ENCODE measurements at places on chromosomes 12 and 14. TPM values are rescaled to one million over a fixed set of nuclear protein-coding genes. Genes with fewer than 3 reads are reported as not detected.

Gene OVCH1
- total RNA-seq, result not detected

Gene ART4
- 46.9 TPM for total RNA-seq

DNA sequence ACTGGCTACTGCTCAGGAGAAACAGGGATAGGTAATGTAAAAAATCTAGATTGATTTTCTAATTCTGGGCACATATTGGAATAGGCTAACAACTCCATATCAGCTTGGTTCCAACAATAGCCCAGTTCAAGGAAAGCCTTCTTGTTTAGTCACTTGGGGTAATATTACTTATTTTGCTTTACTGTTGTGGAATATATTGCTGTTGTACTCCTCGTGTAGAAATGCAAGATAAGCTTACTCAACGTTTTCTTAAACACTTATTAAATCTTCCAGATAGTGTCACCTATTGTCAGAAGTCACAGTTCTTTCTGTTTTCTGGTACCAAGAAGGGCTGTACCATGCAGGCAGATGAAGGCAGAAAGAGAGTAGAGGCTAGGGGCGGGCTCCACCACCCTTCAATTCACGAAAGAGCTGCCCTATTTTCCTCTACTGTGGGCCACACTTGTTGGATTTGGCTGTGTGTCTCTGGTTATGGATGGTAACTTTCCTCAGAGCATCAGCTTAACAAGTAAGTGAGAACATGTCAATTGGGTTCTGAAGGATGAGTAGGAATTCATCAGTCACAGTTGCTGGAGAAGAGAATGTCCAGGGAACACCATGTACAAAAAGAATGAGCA lies 38.0 kb downstream of the CLMN start:
- DNase-seq, result no peak

DNA sequence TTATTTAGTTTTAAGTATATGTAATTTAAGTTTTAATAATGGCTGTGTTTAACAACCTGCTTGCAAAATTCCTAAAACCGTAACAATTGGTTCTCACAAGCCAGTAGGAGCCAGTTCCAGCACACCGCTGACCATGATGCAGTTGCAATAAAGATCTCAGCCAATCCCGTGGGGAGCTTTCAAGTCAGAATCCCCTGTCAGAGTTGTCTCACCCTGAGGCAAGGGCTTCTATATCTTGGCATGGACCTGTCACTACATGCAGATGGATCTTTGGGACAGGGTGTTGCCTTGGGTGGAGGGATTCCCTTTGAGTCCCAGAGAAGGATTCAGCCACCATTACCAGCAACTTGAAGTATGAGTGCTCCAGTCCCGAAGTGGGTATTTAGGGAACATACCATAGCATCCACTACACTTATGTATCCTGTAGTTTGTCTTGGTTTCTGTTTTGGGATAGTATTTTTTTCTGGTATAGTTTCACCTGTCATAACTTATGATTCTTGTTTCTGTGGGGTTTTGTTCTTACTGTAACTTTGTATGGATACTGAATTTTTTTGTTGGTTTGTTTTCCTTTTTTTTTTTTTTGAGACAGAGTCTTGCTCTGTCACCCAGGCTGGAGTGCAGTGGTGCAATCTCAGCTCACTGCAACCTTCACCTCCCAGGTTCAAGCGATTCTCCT lies 30.1 kb upstream of the LIMA1 start:
- no peak for DNase-seq

GRCh38 chr12:57726151-57726883 lies 12.2 kb downstream of the AGAP2 start:
- DNase-seq, result peak; percentile 84

- DNase-seq, result no peak
Measured at GRCh38 chr14:81192594-81192993, 28.2 kb downstream of the GTF2A1 start.

Gene INHBC
- total RNA-seq, result not detected

GRCh38 chr14:101116486-101117130 lies 213.1 kb upstream of the RTL1 start:
- DNase-seq, result no peak

Gene GLIPR1L2
- 2.9 TPM for total RNA-seq

DNA sequence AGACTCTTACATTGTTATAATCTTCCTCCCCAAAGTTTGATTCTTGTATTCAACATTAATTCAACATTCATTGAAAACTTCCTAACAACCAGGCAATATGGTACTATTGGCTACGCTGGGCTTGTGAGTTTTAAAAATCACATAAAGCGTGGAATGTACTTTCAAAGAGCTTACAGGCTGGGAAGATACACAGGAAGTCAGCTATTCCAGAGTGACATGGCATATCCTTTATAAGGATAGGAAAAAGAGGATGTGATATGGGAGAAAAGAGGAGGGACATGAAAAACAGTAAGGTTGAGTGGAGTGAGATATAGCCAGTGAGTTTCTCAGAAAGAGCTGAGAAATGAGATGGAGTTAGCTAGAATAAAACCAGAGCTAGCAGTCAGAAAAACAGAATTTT lies 103.6 kb upstream of the ATF7IP start:
- DNase-seq, result peak; percentile 47

Gene LRFN5
- 7.9 TPM for total RNA-seq

Gene SLC8B1
- 14.0 TPM for total RNA-seq

DNA sequence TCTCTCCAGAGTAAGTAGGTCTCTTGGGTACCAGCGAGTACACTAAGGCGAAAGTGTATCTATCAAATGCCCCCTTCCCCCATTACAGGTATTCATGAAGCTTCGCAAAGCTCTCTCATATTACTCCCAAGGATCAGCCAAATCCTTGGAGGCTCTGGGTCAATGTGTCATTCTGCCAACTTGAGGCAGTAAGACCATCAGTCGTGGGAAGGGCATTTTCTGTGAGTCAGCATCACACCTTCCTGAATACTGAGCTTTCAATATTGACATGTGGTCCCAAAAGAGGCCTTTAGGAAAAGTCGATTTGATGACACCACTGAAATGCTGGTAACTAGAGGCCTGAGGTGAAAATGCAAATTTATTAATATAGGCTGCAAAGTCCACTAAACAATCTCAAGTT lies 323.9 kb downstream of the LRIG3 start:
- DNase-seq, result no peak

GRCh38 chr14:68342216-68342763 lies 450.6 kb downstream of the ZFP36L1 start:
- no peak for DNase-seq

Gene SLC38A4
- 22.1 TPM for total RNA-seq

- DNase-seq, result no peak
Measured at GRCh38 chr14:100350276-100350926, 27.3 kb downstream of the SLC25A47 start.

Gene ERBB3
- 3.1 TPM for total RNA-seq

- DNase-seq, result peak; percentile 7
Measured at GRCh38 chr14:35879151-35879648, 53.1 kb downstream of the BRMS1L start.

Gene TMTC1
- 12.8 TPM for total RNA-seq

DNA sequence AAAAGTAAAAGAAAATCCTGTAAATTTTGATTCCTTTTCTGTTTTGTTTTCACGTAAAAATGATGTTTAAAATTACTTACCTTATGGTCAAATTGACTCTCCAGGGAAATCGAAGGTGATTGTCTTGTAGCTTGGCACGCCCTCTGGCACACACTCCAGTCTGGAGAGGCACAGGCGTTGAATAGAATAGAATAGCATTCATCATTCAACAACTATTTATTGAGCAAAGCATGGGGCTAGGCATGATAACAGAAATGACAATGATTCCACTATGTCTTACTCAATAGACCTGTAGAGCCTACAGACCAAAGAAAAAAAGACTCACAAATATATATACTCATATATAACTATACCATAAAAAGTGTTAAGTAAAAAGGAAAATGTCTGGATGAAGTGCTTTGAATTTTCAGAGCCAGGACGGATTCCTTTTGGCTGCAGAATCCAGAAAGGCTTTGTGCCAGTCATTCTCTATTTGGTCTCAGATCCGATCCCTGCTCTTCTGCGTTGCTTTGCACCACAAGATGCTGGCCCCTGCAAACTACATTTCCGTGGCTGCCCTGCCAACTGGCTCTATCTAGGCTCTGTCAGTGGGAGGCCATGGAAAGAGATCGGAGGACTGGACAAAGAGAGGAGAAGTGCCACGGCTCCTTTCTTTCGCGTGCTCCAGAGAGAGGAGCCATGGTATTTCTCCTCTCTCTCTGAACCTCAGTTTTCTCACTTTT lies 231.8 kb downstream of the CRADD start:
- DNase-seq, result no peak

Measured in umbilical cord (tissue), 2 donors.